ENCODE measurements at places on chromosomes 13 and 19. TPM values are rescaled to one million over a fixed set of nuclear protein-coding genes. Genes with fewer than 3 reads are reported as not detected.

- DNase-seq = no peak
Observed at GRCh38 chr19:13044231-13044836, 49.1 kb downstream of the NFIX start.

- no peak for DNase-seq
Observed at GRCh38 chr13:79531542-79532254, 50.7 kb downstream of the NDFIP2 start.

HCST gene
- total RNA-seq = 1.6 TPM

SHC2 gene
- total RNA-seq = 13.5 TPM

LRRC25 gene
- total RNA-seq = 2.3 TPM

B3GLCT gene
- 26.8 TPM for total RNA-seq

CATSPERD gene
- total RNA-seq = not detected
